ENCODE measurements at places on chromosomes 7 and 10.

DNA sequence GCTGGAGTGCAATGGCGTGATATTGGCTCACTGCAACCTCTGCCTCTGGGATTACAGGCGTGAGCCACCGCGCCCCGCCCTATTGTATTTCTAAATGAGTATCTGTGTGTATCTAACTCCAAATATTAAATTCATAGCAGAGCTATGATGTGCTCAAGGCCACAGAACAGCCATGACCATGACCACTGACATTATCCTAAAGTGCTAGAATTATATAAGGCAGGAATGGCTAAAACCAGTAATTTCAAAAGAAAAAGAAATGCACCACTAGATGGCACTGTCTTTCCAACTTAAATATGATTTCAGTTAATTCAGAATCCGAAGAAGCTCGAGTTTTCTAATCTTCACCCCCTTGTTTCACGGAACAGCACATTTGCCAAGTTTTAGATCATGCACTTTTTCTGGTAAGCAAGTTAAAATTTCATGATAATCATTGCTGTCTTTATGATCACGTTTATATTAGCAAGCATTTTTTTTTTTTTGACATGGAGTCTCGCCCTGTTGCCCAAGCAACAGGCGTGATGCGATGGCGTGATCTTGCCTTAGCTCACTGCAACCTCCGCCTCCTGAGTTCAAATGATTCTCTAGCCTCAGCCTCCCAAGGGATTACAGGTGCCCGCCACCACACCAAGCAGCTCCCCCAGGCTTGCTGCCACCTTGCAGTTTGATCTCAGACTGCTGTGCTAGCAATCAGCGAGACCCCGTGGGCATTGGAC, 65.3 kb downstream of the OR13A1 start:
- peak overlapping the region; percentile 80 for H3K4me3 ChIP-seq
- DNase-seq = peak; percentile 55
- no peaks in the 10 kb centered on the region for H3K4me1 ChIP-seq
- H3K27me3 ChIP-seq = no peaks in the 10 kb centered on the region
- no peak overlapping the region for H3K27ac ChIP-seq

- DNase-seq = peak; percentile 91
- H3K4me3 ChIP-seq = no peak overlapping the region
- peaks cover 8% of the 10 kb centered on the region for H3K4me1 ChIP-seq
- H3K36me3 ChIP-seq = peaks cover 5% of the 10 kb centered on the region
Observed at GRCh38 chr7:39746103-39746819, 122.9 kb downstream of the RALA start.

- no peaks in the 10 kb centered on the region for H3K36me3 ChIP-seq
- H3K27ac ChIP-seq = no peak overlapping the region
- H3K27me3 ChIP-seq = no peaks in the 10 kb centered on the region
- no peak for DNase-seq
- no peak overlapping the region for H3K4me3 ChIP-seq
Observed at GRCh38 chr10:73079779-73080541, 16.7 kb downstream of the P4HA1 start.

DNA sequence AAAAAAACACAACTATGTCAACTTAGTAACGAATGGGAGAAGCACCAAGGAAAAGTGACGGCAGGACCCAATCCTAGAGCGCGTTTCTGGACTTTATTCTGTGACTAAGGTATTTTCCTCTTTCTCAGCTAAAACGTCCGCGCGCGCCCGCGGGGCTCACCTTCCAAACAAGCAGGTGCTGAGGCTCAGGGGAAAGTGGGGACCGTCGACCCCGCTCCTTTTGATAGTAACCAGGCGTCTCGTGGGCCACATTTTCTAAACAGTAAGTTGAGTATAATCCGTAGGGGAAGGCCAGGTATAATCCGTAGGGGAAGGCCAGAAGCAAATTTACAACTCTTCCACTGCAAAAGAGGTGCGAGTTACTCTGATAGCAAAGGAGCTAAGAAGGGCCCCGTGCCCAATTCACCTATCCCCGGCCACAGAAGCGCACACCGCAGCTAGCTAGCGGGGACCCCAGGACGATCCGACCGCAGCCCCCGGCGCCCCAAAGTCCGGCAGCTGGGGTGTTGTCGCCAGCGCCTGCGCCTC, 743 bp downstream of the MKI67 start:
- H3K4me1 ChIP-seq = peaks cover 3% of the 10 kb centered on the region
- DNase-seq = no peak
- no peaks in the 10 kb centered on the region for H3K27me3 ChIP-seq
- H3K27ac ChIP-seq = no peak overlapping the region
- peak overlapping the region; percentile 86 for H3K4me3 ChIP-seq
- peaks cover 27% of the 10 kb centered on the region for H3K36me3 ChIP-seq

DNA sequence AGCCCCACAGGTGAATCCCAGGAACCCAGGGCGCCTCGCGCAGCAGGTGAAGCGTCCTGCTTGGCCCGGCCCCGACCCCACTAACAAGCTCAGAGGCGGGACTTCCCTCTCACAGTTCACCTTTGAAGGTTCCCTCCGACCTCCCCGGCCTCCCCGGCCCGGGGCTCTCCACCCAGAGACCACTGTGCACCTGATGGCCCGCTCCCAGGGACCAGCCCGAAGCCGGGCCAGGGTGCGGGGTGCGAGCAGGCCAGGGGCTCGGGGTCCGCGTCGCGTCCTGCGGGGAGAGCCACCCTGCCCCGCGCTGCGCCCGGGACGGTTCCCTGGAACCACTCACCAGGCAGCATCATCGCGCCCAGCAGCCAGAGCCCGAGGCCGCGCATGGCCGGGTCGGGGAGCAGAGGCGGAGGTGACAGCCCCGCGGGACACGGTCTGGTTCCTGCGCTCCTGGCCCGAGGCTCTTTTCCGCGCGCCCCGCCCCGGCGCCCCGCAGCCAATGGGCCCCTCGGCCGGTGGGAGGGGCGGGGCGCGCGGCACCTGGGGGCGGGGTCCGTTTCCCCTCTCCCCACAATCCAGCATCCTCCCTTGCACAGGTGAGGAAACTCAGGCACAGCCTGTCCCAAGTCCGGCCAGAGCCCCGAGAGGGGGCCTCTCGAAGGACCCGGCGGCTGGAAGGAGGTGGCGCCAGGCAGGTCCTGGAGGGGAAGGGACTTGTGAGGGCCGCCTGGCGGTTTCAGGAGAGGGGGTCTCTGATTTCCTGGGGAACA, at the start of gene ADAM8:
Gene ADAM8 (minus strand): TSS at position 434 of the 767 bp plus-strand sequence. CDS start 51 bp downstream, at position 383.
- no peaks in the 10 kb centered on the region for H3K4me1 ChIP-seq
- peak within 1 kb of the TSS; percentile 67 for H3K4me3 ChIP-seq
- H3K27me3 ChIP-seq = no peaks in the 10 kb centered on the region
- H3K27ac ChIP-seq = no peak within 1 kb of the TSS

- H3K36me3 ChIP-seq = no peaks in the 10 kb centered on the region
- DNase-seq = no peak
Observed at GRCh38 chr10:46999217-46999616, 88.0 kb downstream of the PTPN20 start.

GRCh38 chr10:50275650-50276235, 24.4 kb upstream of the ASAH2 start:
- H3K4me1 ChIP-seq = no peaks in the 10 kb centered on the region
- no peaks in the 10 kb centered on the region for H3K27me3 ChIP-seq
- H3K4me3 ChIP-seq = no peak overlapping the region
- no peak overlapping the region for H3K27ac ChIP-seq

DNA sequence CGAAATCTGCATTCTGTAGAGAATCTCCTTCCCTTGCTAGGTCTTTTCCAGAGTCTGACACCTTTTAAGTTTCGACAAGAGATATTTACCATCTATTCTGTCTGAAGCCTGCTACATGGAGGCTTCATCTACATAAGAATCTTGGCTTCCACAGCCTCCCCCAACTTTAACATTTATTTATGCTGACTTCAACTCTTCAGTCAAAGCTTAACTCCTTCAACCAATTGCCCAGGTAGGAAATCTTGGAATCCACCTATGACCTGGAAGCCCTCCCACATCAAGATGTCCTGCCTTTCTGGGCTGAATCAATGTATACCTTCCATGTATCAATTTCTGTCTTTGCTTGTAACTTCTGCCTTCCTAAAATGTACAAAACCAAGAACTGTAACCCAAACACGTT, 54.7 kb downstream of the MINPP1 start:
- peak overlapping the region; percentile 78 for H3K27ac ChIP-seq
- H3K4me3 ChIP-seq = no peak overlapping the region
- peaks cover 10% of the 10 kb centered on the region for H3K4me1 ChIP-seq
- H3K27me3 ChIP-seq = no peaks in the 10 kb centered on the region

DNA sequence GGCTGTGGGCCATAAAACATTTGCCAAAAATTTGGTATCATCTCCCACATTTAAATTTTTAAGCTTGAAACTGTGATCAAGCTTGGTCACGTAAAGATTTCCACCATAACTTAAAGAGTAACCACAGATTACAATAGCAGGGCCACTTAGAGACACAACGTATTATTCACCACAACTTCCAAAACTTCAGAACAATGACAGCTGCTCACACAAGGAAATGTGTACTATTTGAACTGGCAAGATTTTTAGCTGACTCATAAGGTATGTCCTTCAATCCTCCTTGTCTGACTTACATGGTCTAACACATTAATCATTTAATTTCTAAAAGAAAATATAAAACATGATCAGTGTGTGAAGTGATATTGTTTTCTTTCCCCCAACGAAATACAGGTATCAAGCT, 234.5 kb downstream of the PARD3 start:
- H3K27ac ChIP-seq = no peak overlapping the region
- peaks cover 4% of the 10 kb centered on the region for H3K4me1 ChIP-seq

DNA sequence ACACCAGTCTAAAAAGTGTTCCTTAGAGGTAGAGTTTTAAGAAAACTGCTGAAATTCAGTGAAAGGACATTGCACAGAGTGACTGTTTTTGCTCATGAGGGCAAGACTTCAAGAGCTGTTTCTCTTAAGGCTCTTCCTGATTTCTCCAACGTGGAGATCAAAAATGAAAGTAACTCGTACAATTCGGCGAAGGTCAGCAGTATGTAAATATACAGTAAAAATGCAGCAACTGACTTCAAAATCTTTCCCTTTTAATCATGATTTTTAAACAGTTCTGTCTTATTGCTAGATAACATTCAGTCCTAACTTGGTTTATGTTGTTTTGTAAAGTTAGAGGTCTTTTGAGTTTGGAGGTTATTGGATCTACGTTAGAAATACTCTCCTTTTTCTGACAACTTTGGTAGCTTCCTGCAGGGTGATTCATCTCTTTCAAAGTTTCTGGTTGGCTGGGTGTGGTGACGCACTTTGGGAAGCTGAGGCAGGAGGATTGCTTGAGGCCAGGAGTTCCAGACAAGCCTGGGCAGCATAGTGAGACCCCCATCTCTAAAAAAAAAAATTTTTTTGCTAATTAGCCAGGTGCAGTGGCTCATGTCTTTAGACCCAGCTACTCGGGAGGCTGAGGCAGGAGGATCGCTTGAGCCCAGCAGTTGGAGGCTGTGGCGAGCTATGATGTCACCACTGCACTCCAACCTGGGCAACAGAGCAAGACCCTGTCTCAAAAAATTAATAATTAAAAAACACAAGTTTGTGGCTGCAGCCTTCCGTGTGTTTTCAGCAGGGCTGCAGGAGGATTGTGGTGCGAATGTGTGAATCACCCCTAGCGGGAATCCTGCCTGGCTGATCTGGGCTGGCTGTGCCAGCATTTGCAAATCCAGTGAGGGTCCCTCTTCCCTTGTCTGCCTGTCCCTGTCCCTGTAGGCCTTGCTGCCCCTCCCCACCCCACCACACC, 29.2 kb upstream of the AP5Z1 start:
- H3K27ac ChIP-seq = no peak overlapping the region
- peaks cover 32% of the 10 kb centered on the region for H3K36me3 ChIP-seq
- DNase-seq = no peak
- no peaks in the 10 kb centered on the region for H3K4me1 ChIP-seq

- peaks cover 43% of the 10 kb centered on the region for H3K36me3 ChIP-seq
- H3K4me3 ChIP-seq = peak overlapping the region; percentile 88
- peak overlapping the region; percentile 98 for H3K27ac ChIP-seq
Observed at GRCh38 chr10:121596689-121597503, 1.3 kb downstream of the FGFR2 start.

DNA sequence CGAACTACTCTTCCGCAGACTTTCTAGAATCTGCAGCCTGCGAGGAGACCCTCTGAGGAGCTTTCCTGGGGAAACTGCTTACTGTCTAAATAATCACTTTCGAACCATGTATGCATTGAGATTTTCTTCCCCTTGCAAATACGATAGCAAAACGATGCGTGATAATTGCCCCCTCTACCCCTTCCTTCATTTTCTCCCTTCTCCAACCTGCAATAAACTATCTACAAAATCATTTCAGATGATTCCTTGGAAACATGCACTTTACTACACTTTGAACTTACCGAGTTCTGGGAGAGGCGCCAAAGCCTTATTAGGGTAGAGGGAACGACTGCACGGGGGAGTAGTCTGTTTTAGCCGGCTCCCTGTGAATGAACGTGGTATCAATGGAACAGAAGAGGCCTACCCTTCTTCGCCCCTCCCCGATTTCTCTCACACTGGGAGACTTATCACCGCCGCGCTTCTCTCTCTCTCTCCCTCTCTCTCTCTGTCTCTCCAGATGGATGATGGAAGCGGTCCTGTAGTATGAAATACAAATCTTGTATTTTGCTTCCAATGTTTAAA, at the start of gene FGFBP3:
Gene FGFBP3 (minus strand): TSS at position 370 of the 561 bp plus-strand sequence. CDS start 517 bp downstream, outside the sequence.
- H3K27me3 ChIP-seq = no peaks in the 10 kb centered on the region
- no peaks in the 10 kb centered on the region for H3K4me1 ChIP-seq
- DNase-seq = peak; percentile 71
- H3K4me3 ChIP-seq = peak within 1 kb of the TSS; percentile 91
- peaks cover 28% of the 10 kb centered on the region for H3K36me3 ChIP-seq
- no peak within 1 kb of the TSS for H3K27ac ChIP-seq

GRCh38 chr7:80018941-80019808, 115.5 kb upstream of the GNAI1 start:
- DNase-seq = peak; percentile 71
- H3K36me3 ChIP-seq = peaks cover 7% of the 10 kb centered on the region
- no peak overlapping the region for H3K27ac ChIP-seq

- no peak for DNase-seq
- H3K4me3 ChIP-seq = no peak overlapping the region
- H3K27me3 ChIP-seq = no peaks in the 10 kb centered on the region
- no peaks in the 10 kb centered on the region for H3K4me1 ChIP-seq
- H3K27ac ChIP-seq = no peak overlapping the region
Observed at GRCh38 chr7:18638594-18639452, 143.3 kb downstream of the HDAC9 start.

DNA sequence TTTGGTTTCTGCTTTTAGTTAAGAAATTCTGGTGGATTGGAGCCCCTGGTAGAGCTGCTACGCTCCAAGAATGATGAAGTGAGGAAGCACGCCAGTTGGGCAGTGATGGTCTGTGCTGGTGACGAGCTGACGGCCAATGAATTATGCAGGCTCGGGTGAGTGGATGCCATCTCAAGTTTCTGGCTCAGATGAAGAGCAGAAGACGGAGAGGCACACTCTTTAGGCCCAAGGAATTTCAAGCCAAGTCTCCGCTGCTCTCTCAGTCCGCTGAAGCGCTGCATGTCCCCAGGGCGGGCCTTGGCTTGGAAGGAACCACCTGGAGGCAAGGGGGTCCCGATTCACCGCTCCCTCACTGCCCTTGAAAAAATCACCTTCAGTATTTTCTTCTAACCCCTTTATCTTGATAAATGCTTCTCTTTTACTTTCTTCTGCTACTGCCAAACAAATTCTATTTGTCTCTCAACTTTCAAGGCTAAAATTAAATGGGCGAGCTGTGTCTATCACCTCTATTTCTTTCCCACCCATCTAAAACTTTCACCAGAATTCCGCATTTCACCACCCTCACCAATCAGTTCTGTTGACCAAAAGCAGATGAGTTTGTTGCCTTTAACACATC, 74.2 kb downstream of the ARMC3 start:
- no peak overlapping the region for H3K4me3 ChIP-seq
- H3K27me3 ChIP-seq = no peaks in the 10 kb centered on the region
- H3K36me3 ChIP-seq = no peaks in the 10 kb centered on the region
- DNase-seq = peak; percentile 61
- no peak overlapping the region for H3K27ac ChIP-seq
- H3K4me1 ChIP-seq = no peaks in the 10 kb centered on the region

Measured in H9 (cell line).